ENCODE measurements at places on chromosomes 4 and X.

DNA sequence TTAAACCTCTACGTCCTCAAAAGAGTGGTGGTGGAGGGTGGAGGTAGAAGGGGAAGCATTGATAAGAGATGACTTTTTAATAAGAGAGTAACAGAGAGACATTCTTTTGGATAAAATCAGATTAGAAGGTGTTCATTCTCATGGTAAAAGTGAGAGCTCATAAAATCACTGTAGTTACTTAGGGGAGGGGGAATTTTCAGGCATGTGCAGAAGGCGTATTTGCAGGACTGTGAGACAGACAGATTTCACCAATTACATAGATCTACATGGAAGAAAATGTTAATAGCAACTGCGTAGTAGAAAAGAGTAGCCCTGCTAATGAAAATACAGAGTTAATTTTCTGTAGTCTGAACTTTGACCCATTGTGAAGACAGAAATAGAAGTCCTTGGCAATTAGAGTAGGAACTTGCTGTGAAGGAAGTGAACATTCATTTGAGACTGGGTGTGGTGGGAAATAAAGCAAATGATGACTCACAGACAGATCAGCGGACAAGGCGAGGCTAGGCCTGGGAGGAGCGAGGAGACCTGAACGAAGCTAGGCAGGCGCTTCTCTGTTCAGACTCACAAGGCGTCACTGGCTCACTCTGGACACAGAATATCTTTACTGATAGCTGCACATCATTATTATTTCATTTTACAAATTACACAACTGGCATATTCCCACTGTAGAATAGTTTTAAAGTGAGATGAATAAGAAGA lies 57.2 kb upstream of the FAM9C start:
- DNase-seq = peak; percentile 97

GRCh38 chr4:172850838-172851237 lies 317.8 kb upstream of the GALNT7 start:
- peak; percentile 94 for DNase-seq

DNA sequence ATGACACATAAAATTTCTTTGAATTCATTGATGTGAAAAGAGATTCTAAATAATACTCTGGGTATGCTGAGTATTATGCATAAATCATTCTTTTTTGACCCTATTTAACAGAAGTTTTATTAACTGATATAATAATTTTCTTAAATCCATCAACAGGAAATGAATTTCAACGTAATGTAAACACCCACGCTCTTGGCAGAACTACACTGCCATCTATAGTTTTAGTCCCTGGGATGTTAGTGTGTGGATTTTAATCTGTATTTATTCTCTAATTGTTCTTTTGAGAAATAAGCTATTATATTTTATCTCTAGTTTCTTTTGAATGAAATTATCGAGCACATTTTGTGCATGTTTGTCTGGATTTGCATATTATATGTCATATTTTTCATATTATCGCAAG lies 666.8 kb upstream of the NDST4 start:
- no peak for DNase-seq

DNA sequence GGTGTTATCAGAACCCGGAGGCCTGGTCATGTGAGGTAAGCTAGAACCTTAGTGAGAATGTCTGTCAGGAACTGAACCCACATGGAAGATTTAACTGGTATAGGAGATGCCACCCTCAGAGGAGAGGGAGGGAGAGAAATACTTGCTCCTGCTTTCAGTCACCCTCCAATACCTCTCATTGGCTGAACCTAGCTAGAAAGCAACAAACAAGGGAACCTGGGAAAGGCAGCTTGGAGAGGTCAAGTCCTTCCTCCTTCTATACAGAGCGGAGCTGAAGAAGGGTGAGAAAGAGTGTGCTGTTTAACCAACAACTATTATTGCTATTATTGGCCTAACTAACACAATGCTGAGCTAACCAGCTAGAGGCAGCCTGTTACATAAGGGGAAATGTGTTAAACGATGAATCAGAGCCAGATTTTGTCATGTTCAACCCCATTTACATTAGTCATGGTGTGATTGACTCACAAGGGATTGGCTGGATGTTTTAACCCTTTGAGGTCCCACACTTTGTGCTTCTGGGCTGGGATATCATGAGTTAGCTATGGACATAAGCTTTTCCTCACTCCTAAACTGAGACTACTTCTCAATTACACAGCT lies 96.5 kb upstream of the ESX1 start:
- DNase-seq = peak; percentile 86

DNA sequence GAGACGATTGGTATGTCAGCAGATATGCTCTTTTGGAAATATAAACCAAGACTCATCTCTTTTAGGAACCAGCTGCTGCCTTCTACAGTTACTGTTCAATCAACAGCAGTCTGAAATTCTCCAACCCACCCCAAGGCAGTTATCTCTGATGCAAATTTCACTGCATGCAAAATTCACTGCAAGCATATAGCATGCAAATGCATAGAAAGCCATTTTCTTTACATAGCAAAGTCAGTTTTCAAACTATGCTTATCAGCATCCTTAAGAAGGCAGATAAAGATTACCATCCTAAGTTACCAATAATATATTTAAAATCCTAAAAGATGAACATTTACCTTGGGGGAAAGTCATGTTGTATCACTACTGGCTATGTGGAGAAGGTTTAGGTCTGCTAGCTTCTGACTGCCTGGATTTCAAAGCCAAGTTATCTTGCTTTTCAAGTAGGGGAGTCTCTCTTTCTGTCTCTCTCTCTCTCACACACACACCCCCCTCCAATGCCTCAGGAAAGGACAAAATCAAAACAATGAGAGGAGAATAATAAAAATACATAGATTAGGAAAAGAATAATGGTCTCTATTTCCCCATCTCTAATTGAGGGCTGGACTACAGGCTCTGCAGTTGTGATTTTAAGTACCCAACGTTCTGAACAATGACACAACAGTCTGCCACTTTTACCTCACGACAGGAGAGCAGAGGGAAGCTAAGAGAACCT lies 1.5 kb downstream of the NMU start:
- no peak for DNase-seq

- peak; percentile 57 for DNase-seq
These were observed 70.5 kb downstream of the GATB start for GRCh38 chr4:151690164-151690870.

- peak; percentile 14 for DNase-seq
These were observed 76.0 kb downstream of the ARAP2 start for GRCh38 chr4:36168127-36168878.

- DNase-seq = peak; percentile 52
These were observed 12.7 kb downstream of the TKTL1 start for GRCh38 chrX:154308108-154308946.

GRCh38 chrX:133897593-133898163 lies 87.7 kb downstream of the GPC3 start:
- peak; percentile 6 for DNase-seq

DNA sequence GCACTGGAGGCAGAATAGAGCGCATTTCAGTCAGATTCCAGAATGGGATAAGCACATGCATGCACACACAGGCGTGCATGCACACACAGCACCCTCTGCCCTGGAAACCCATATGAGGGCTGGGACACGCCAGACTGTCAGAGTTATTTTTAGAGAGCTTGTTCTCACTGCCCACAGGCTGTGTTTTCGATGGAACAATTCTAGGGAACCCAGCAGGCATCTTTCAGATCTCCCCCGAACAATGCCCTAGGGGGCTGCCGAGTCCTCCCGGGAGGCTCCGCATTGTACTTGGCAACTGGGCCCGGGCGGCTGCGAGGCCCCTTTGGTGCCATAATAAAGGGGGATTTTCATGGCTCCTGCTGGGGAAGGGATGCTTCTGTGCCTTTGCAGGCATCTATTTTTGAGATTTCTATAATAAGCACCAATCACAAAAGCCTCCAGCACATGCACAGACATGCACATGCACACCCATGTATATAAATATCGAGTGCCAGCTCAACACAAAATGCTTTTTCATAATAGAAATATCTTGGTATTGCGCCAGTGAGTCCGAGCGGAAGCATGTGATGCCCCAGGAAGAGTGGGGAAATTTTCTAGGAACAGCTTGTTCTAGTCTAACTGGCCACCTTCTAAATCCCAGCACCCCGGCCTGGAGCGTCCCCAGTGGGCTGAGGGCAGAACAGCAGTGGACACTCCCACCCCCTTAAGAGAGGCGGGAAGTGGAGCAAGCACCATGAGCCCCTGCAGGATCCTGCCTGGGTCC lies 88.5 kb downstream of the PHKA2 start:
- peak; percentile 55 for DNase-seq

- peak; percentile 70 for DNase-seq
These were observed 65.6 kb upstream of the PGM2 start for GRCh38 chr4:37760840-37761239.

- DNase-seq = peak; percentile 26
These were observed 94.1 kb upstream of the GPR34 start for GRCh38 chrX:41594634-41595033.

DNA sequence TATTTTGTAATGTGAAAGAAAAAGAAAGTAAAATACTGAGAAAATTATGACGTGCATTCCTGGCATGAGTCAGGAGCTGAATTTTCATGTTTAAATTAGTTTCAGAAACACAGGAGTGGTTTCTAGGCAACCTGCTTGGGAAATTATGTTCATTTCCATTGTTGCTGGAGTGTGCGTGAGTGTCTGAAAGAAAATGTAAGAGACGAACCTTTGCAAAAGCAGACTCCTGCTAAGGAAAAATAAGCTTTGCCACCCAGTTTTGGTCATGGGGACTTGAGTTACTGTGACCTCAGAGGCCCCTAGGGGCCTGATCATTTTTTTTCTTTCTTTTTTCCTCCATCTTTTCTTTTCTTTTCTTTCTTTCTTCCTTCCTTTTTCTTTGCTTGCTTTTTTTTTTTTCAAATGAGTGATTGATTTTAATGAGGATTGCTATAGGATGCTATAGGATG lies 18.8 kb upstream of the CHRNA9 start:
- peak; percentile 96 for DNase-seq

DNA sequence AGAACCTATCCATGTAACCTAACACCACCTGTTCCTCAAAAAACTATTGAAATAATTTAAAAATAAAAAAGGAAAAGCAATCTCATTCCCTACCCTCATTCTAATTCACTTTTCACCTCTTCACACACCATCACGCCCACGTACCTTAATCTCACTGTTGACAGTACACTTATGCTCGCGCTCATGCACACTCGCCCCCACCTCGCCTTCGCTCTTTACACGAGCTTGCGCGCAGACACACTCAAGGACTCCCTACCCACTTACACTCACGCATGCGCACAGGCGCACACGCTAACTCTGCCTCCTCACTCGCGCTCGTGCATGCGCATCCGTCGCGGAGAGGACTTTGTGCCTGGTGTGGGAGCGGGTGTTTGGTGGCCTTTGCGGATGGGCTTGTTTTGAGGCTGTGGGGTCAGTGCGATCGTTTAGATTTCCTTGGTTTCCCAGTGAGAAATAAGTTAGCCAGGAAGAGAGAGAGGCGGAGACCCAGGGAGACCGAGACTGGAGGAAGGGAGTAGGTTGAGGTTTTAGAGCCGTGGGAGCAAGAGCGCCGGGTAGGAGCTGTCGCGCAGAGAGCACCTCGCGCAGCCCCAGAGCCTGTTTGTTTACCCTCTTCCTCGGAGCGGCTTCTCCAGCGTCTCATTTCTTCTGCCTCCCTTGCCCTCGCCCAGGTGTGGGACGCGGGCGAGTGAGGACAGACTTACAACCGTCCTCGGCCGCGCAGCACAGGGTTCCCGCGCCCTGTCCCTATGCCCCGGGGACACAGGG lies 8.1 kb upstream of the GSX2 start:
- DNase-seq = peak; percentile 71

DNA sequence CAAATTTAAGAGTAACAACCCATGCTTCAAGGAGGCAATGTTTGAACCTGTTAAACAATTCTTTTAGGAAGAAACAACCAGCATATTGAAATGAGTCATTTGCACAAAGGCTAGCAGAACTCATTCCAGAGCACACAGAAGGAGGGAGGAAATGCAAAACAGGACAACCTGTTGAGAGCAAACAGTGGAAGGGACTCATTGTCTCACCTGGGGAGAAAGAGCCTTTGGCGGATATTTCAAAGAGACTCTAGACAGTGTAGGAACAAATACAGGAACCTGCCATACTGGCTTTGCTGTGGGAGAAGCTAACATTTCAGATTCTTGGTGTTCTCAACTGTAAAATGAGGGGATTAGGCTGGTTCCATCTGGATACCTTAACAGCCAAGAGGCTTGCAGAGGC lies 14.8 kb upstream of the RASGEF1B start:
- no peak for DNase-seq

DNA sequence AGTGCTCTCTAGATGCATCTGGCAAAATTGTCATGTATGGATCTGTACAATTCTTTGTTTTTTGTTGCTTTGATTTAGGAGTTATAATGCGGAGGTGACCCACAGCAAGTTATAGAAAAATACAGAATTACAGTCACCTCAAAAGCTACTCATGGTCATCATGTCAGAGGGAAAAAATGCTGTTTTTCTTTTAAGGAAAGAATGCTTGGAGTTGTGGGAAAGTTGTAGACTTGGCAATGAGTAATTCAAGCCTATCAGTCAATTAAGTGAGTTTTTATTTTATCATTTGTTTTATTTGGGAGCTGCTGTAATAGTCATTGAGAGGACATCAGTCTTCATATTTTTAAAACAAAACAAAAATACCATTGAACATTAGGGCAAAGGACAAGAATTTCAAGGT lies 16.4 kb downstream of the FHL1 start:
- no peak for DNase-seq

DNA sequence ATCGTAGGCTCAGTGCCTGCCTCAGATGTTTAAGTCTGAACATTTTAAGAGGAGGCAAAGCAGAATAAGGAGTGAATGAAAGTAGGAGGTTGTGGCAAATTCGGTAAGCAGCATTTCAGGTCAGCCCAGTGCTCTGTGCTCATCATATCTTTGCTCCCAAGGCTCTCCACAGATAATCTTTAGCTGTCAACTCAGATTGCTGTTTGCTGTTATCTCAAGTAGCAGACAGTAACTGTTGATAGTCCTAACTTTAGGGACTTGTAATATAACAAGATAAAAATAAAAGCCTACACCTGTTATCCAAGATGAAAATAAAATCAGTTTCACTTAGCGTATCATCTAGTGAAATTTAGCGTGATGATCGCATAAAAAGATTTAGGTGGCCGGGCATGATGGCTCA lies 18.6 kb upstream of the CLTRN start:
- no peak for DNase-seq

DNA sequence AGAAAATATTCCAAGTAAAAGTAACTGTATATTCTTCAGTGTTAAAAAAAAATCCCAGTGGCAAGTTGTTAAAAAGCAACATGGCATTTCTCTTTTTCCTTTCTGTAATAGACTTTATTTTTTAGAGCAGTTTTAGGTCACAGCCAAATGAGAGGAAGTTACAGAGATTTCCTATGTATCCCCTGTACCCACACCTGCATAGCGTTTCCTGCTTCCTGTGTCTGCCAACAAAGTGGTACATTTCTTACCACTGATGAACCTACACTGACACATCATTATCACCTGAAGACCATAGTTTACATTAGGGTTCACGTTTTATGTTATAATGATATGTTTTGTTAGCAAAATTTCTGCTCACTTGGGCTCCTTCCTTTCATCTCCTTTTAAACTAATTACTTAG lies 124.7 kb downstream of the GPAT3 start:
- DNase-seq = no peak
